ENCODE measurements at places on chromosomes 16 and 17. TPM values are rescaled to one million over a fixed set of nuclear protein-coding genes. Genes with fewer than 3 reads are reported as not detected.

Gene USP6
- total RNA-seq: 0.06 TPM

- DNase-seq: no peak
Measured at GRCh38 chr16:4309102-4309832, 6.6 kb upstream of the GLIS2 start.

DNA sequence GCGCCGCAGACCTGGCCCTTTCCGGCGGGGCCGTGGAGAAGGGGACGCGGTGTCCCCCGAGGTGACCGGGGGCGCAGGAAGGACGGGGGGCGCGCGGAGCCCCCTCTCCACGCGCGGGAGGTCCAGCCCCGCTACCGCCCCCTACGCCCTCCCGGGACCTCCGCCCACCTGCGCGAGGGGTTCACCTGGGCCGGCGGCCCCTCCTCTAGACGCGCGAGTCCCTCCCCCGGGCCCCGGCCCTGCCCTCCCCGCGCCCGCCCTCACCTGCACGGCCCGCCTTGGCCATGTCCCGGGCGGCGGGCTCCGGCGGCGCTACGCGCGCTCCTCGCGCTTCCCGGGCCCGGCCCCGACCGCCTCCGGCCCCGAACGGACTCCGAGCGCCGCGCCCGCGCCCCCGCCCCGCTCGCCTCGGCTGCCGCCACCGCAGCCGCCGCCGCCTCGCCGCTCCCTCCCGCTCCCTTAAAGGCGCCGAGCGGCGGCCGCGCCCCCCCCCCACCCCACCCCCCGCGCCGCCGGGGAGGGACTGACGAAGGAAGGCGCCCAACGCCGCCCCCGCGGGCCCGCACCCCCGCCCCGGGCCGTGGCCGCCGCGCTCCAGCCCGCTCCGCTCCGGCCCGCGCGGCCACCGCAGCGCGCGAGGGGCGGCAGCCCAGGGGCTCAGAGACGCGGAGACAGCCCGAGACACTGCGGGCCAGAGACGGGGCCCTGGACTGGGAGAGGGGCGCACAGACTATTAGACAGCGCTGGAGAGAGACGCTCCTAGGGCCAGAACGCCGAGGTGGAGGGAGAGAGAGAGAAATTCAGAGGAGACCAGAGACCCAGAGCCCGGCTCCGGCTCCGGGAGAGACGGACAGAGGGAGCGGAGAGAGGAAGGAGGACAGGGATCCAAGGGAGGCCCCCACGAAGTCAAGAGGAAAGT lies at the start of gene PITPNM3:
Gene PITPNM3, minus strand, starts transcription at position 435 of the 919 bp plus-strand sequence. Its CDS starts 149 bp downstream, at position 286.
- no peak for DNase-seq

DNA sequence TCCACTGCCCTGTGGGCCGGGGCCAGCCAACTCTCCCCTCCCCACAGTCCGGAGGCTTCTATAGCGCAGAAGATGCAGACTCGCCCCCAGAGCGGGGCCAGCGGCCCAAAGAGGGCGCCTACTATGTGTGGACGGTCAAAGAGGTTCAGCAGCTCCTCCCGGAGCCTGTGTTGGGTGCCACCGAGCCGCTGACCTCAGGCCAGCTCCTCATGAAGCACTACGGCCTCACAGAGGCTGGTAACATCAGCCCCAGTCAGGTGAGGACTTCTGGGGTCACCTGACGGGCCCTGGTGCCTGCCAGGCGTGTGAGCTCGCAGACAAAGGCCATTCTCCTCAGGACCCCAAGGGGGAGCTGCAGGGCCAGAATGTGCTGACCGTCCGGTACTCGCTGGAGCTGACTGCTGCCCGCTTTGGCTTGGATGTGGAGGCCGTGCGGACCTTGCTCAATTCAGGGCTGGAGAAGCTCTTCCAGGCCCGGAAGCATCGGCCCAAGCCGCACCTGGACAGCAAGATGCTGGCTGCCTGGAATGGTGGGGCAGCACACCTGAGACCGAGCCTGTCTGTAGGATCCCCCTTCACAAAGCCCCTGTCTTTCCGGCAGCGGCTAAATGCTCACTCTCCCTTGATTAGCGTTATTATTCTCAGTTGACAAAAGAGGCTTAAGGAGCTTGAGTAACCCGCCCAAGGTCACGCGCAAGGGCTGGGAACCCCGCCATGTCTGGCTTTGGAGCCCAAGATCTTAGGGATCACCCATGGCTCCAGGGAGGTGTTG lies 3.9 kb downstream of the SPATA20 start:
- no peak for DNase-seq

DNA sequence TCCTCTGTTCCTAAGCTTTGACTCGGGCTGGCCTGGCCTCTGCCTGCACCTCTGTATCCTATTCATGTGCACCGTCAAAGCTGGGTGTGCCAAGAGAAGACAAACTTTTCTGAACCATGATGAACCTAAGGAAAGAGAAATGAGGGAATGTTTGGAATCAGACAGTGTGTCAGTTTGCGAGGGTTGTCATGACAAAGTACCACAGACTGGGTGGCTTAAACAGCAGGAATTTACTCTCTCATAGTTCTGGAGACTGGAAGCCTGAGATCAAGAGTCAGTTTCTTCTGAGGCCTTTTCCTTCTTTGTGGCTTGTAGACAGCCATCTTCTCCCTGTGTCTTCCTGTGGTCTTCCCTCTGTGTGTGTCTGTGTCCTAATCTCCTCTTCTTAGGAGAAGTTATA lies 129.0 kb downstream of the KATNIP start:
- DNase-seq: no peak

DNA sequence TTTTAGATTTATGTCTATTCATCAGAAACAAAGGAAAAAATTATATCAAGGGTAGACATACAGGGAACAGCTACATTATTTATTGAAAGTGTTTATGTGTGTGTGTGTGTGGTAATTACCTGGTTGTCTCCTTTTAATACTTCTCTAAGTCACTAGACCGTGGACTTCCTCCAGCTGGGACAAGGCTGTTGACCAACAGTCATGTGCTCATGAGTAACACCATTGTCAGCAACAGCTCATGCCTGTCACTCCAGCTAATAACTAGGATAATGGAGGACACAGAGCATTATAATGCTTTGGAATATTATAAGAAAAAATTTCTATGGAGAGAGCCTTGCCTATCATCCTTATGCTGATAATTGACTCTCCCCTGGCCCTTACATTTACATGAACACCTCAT lies 125.3 kb upstream of the SALL1 start:
- DNase-seq: no peak
